ENCODE measurements at places on chromosomes 5 and 9. TPM values are rescaled to one million over a fixed set of nuclear protein-coding genes. Genes with fewer than 3 reads are reported as not detected.
A peak's percentile ranks its signal among the peaks of the same experiment; 100 is the strongest.

GRCh38 chr5:133432956-133433532 lies 179.3 kb downstream of the FSTL4 start:
- DNase-seq, result no peak

DNA sequence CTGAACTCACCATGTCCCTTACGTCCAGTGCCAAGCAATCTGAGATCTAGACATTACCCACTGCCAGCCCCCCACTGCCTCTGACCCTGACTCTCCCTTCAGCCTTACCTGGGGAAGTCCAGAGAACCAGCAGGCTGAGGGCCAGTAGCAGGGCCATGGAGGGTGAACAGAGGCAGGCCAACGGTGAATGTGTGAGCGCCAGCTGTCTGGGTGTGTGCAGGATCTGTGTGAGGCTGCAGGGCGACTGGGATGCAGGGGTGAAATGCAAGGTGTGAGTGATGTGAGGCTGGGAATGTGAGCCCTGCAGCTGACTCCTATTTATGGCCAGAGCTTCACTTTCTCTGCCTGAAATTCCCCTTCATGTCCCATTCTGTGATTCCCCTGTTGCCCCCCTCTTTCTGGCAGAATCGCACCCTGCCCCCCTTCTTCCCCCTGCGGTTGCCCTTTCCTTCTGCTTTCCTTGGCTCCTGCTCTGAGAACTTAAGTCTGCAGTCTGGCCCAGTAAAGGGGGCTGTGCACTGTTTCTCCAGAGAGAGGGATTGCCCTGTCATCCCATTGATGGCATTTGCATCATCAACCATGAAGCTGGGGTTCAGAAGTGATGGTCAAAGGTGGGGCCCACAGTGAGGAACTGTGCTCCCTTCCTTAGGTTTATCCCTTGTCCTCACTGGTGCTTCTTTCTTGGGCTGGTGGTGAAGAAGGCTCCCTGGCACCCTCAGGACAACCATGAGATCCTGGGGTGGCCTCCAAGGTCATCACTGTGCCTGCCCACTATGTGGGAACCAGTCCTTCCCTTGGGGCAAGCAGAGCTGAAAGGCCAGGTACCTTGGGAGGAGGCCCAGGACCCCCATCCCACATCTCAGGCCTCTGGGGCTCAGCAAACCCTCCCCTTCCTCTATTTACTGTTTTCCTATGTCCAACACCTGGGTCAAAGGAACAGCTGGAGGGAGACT lies at the start of gene CCL19:
CCL19 (minus strand) TSS at position 294 of the 953 bp plus-strand sequence; CDS start at position 157, 137 bp downstream.
- DNase-seq, result no peak

- DNase-seq, result no peak
These were observed 20.5 kb upstream of the FER start for GRCh38 chr5:108727236-108727650.

DNA sequence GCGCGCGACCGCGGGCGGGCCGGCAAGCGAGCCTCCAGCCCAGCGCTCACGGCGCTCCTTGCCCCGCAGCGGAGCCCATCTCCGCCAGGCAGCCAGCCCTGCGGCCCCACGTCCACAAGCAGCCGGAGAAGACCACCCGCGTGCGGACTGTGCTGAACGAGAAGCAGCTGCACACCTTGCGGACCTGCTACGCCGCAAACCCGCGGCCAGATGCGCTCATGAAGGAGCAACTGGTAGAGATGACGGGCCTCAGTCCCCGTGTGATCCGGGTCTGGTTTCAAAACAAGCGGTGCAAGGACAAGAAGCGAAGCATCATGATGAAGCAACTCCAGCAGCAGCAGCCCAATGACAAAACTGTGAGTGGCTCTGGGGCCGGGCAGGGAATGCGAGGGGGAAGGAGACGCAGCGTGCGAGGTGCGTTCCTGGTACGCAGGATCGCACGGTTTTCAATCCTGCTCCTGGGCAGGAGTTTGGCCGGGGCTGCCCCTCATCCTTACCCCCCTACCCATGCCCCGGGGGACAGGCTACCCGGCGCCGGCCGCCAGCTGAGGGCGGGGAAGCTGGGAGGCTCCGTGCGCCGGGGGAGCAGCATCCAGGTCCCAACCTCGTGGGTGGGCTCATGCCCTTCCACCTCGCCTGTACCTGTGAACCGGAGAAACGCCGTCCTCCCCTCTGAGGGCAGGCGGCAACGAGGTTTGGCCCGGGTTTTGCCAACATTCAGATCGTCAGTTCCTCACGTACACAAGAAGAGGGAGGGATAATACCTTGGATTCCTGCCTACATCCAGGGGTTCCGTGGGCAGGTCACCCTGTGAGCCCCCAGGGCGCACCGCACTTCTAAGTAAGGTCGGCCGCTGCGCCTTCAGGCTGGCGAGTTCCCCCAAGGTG lies 6.6 kb downstream of the ISL1 start:
- DNase-seq, result no peak

DNA sequence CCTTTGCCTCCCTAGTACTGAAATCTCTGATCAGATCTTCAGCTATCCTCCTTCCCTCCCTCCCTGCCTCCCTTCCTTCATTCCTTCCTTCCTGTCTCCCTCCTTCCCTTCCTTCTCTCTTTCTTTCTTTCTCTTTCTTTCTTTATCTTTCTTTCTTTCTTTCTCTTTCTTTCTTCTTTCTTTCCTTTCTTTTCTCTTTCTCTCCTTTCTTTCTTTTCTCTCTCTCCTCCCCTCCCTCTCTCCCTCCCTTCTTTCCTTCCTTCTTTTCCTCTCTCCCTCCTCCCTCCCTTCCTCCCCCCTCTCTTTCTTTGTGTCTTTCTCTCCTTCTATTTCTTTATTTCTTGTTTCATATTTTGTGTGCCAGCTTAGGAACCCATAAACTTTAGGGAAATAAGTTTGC lies 23.9 kb upstream of the ANKRD55 start:
- no peak for DNase-seq

DNA sequence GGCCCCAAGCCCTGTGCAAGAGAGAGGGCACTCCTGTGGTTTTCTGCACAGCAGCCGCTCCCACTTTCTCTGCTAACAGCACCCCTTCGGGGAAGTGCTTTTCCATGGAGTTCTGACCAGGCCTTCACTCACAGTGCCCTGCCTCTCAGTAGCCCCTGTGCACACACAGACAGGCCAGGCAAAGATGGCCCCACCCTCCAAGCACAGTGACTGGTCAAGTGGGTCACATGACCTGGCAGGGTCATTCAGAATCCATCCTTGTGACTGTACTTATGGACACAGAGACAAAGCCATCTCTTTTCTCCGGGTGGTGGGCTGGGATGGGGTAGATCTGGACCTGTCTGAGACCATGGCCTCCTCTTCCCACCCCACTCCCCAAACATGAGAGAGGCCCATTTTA lies 82.5 kb downstream of the PSD2 start:
- DNase-seq, result no peak

GRCh38 chr5:129739773-129740172 lies 8.1 kb upstream of the MINAR2 start:
- no peak for DNase-seq

- peak; percentile 31 for DNase-seq
These were observed 88.8 kb upstream of the PAM start for GRCh38 chr5:102666164-102666946.

DNA sequence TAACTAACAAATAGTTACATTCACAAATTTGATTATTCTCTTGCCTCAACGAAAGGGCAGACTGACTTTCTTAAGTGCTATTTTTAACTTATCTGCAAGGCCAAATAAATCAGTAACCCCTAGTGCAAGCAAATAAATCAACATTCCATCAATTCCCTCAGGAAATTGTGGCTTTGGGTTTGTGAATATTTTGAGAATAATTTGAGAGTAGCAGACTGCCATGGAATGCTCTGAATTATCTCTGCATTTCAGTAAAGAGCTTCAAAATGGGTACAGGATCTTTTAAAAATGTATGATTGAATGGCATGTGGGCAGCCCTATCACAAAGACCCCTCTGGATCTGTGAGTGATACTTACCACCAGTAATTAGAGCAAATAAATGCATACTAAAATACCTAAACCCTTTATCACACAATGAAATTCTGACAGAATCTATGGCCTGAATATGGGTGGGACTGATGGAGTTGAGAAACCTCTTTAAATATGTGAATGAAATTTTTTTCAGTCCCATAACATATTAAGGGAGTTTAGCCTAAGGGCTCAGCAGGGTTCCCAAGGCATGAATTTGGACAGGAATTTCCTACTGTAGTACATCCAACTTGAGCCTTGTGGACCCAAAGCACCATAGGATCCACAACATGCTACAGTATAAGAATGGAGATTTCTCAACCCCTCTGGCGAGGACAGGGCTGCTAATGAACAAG lies 92.5 kb upstream of the ITGA2 start:
- DNase-seq, result no peak

GRCh38 chr5:55415071-55415470 lies 107.3 kb downstream of the MTREX start:
- DNase-seq, result no peak

GRCh38 chr5:14700478-14701436 lies 36.2 kb downstream of the OTULIN start:
- no peak for DNase-seq

DNA sequence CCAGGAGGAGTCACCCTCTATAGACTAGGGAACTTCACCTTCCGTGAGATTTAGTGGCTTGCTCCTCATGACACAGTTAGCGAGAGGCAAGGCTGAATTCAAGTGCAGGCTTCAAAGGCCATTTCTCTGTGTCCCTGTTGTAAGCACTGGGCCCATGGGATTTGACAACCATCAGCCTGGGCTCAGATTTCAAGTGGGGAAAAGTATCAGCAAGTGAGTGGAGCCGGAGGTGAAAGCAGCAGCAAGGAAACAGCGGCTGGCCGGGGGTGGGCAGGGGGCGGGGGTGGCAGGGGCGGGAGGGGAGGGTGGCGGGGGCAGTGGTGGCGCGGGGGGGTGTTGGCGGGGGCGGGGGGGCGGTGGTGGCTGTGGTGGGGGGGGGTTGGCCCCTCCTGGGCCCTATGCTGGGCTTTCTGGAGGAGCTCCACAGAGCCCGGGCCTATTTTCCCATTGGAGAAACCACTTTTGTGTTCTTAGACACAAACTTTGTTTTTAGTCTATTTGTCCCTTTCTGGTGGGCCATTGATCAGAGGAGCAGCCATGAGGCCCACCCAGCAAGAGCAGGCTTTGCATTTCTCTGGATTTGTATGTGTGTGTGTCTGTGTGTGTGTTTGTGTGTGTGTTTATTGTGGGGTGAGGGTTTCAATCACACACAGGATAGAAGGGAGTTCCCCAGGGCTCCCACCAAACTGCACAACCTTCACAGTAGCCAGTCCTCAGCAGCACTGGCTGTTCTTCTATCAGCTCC lies 165.4 kb upstream of the RAI14 start:
- no peak for DNase-seq

DNA sequence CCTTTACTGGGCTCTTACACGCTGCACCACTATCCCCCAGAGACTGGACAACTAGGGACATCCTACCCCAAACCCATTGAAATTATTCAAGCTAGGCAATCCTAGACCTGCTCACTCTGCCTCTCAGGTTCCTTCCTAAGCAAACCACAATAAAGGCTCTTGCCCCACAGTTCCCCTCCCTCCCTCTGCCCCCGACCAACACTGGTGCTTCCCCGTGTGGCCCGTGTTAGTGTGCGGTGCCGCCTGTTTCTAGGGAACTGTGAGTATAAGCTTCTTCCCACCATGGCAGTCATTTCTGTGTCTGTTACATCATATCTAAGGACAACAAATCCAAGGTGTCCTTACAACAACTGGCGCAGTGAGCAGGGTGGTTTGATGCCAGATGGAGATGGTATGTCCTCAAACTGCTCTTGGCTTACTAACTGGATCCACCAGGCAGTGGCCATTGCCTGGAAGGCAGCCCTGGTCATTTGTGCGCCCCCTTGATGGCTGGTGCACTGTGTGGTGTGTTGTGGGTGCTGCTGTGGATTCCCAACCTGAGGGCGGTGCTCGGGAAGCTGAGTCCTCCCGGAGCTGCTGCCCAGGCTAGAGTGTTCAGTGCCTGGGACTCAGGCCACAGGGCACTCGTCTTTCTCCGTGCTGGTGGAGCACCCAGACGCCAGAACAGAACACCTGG lies 8.4 kb upstream of the MXD3 start:
- DNase-seq, result peak; percentile 38

GRCh38 chr9:128498911-128499310 lies 5.6 kb upstream of the GLE1 start:
- no peak for DNase-seq

DNA sequence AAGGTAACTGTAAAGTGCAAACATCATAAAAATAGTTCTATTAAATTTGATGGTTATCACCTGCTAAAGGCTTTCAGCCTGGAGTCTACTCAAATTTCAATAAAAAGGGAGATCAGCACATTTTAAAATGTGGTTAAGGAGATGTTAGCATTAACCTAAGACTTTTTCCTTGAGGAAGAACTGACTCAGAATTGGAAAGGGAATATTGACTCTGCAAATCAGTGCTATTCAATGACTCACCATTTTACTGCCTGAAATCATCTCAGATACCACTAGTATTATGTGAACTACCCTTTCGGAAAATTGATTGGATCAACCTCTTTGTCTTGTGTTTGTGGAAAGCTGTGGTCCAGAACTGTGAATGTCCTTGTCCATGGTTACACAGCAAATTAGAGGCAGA lies 113.3 kb downstream of the ADRB2 start:
- DNase-seq, result no peak

DNA sequence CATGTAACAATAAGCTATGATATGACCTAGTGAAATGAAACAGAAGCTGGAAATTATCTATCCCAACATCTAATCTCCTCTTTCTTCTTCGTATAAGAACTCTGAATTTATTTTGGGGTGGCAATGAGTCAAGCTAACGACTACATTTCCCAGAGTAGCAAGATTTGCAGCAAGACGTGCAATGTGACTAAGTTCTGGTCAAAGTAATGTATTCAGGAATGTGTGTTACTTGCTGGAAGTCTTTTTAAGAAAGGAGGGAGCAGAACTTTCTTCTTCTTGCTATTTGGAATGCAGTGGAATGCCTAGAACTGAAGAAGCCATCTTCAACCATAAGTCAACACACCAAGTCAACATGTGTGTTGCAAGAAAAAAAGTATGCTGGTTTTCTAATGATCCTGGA lies 406.6 kb upstream of the MEF2C start:
- no peak for DNase-seq

- no peak for DNase-seq
These were observed 32.1 kb upstream of the ADRB2 start for GRCh38 chr5:148794275-148794674.

- DNase-seq, result no peak
These were observed 302.4 kb upstream of the PANK3 start for GRCh38 chr5:168881427-168882149.

GRCh38 chr5:119582987-119583386 lies 46.4 kb upstream of the FAM170A start:
- no peak for DNase-seq

- DNase-seq, result no peak
These were observed 78.7 kb upstream of the TYRP1 start for GRCh38 chr9:12614488-12614887.

The ZNF879 gene
- total RNA-seq, result 5.1 TPM

The GARNL3 gene
- total RNA-seq, result 14.1 TPM

The BTNL3 gene
- total RNA-seq, result not detected

The TAF11L11 gene
- total RNA-seq, result not detected

The PDLIM4 gene
- 58.4 TPM for total RNA-seq

The ASPN gene
- total RNA-seq, result 13.0 TPM

The IL33 gene
- 50.9 TPM for total RNA-seq

The INSL6 gene
- not detected for total RNA-seq

All from right cardiac atrium (tissue), 5 donors.